ENCODE measurements at places on chromosomes 6 and 20. TPM values are rescaled to one million over a fixed set of nuclear protein-coding genes. Genes with fewer than 3 reads are reported as not detected.

DNA sequence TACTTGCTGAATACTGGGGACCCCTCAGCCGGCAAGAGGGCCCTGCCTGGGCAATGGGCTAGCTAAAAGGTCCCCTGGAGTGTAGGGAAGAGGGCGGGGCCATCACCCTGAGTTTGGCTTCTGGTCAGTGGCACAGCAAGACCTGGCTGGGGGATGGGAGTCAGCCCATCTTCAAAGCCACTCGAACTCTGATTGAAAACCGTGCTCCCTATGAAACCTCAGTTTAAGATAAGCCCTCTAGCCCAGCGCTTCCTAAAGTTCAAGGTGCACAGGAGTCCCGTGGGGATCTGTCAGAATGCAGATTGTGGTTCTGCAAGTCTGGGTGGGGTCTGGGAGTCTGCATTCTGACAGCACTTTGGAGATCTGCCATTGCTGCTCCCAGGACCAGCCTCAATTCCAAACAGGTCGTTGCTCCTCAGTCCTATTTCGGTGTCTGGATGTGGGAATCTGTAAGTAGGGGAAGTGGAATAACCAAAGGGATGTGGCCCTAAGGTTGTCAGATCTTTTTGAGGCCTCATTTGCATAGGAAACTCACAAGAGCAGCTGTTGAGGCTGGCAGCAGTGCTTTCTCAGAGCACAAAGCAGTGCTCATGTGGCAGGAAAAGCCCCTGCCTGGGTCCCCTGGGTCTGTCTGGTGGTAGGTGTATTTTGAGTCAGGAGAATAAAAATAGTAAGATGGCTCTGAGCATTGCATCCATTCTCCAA, 85.3 kb upstream of the SCP2D1 start:
- DNase-seq = no peak

DNA sequence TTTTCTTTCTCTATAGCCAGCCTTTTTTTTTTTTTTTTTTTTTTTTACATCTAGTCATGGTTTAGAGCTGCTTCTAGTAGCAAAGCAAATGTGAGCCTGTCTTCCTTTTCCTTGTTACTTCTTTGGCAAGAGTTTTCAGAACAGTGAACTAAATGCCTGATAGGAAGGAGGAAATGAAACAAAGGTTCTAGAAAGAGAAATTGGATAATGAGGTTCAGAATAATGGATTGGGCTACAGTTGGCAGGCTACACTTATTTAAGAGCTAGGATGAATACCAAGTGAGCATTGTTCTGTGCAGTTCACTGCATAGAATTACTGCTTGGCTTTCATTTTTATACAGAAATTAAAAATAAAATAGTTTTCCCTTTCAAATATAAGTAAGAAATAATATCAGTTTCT, 78.6 kb downstream of the HIVEP1 start:
- DNase-seq = no peak

DNA sequence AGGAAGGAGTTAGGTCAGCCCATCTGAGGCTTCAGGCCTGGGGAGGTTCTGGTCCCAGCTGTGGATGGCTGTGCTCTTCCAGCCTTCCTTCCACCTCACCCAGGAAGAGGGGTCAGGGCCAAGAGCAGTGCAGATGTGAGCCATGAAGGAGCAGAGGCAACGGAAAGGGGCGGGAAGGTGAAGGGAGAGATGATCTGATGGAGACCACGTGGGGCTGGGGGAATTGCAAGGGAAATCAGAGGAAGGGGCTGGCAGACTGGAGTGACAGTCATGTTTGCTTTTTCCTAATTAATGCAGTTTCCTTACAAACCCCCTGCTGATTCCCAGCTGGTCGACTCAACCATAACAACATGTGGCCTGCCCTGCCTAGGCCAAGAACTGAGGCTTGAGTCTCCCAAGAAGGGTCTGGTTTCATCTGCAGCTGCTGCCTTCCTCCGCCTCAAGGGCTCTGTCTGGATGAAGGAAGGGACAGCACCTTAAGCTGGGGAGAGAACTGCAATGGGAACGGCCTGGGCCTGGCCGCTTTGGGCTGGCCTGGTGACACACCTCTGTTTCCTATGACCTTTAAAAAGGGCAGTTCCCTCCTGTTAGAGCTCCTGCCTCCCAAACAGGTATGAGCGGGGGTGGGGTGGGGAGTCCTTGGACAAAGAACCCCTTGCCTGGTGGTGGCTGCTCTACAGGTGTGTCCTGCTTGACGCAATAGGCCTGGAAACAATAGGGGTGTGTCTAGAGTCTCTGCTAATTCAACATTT, 7.8 kb upstream of the MRPS18A start:
- no peak for DNase-seq

DNA sequence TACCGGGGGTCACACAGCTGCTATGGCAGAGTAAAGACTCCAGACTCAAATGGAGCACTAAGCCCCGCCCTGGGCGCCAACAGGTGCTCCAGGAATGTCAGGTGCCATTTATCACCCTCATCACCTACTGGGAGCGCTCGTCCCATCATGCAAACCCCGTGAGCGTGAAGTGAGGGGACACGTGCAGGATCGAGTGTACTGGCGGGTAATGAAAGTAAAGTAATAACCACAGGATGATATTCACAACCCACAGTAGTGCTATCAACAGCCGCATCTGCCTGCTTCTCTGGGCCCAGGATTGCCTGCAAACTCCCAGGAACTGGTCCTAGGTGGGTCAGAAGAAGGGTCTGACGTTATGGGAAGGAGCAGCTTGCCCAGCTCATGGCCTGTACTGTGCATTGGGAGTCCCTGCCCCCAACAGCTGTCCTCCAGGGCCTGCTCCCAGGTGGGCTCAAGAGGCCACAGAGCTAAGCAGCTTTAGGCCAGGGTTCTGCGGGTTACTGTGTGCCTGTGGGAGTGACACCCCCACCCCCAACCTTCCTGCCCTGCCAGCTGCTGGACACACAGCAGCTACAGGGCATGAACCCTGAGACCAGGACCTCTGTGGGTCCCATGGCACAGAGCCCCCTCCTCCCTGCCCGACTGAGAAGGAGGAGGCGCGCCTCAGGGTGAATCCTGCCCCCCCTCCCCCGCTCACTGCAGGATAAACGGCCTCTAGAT, 120.5 kb upstream of the SULF2 start:
- no peak for DNase-seq

DNA sequence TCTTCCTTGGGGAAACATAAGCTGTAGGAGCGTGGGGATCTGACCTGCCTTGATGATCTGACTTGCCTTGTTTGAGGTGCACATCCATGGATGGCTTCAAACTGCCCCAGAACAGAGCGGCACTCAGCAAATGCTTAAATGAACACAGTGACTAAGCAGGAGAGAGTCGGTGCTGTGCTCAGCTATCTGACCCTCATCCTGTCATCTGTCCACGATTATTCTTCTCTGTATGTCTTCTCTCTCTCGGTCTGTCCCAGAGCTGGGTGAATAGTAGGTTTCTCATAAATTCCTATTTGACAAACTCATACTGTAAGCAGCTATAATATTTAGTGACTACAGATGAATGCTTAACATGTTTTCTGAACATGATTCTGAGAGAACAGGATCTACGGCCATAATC, 37.3 kb downstream of the TRAM2 start:
- DNase-seq = no peak

GRCh38 chr6:4174042-4174441, 38.7 kb upstream of the ECI2 start:
- DNase-seq = no peak

GRCh38 chr6:41767112-41767833, 12.4 kb downstream of the FRS3 start:
- peak; percentile 81 for DNase-seq

GRCh38 chr6:28817808-28818145, 106.0 kb downstream of the TRIM27 start:
- DNase-seq = no peak

DNA sequence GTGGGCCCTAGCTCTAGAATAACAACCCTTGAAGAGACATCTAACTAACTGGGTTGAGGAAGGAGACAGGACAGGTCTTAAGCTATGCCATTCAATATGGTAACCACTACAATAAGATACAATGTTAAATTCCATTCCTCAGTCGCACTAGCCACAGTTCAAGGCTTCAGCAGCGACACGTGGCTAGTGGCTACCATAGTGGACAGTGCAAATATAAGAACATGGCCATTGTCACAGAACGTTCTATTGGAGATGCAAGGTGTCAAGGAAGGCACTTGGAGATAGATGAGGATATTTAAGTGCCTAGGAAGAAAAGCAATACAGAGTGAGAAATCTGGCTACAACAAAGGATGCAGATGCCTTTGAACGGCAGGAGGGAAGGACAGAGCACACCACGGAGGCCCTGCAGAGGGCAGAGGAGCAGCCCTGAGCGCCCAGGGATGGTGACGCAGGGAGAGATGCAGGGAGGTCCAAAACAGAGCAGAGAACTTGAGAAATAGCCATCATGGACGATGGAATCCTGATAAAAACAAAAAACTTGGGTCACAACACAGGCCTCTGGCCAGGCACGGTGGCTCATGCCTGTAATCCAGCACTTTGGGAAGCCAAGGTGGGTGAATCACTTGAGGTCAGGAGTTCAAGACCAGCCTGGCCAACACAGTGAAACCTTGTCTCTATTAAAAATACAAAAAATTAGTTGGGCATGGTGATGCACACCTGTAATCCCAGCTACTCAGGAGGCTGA, 140.7 kb downstream of the ZMYND8 start:
- DNase-seq = no peak

Gene RAB23
- 74.4 TPM for polyA plus RNA-seq

Gene MOCS1
- polyA plus RNA-seq = 20.4 TPM

Gene CPNE1
- 161 TPM for polyA plus RNA-seq

Gene MATN4
- 0.58 TPM for polyA plus RNA-seq

Gene SIGLEC1
- 7.6 TPM for polyA plus RNA-seq

Gene PRND
- polyA plus RNA-seq = 0.04 TPM

Measured in urinary bladder (tissue), 4 donors.